NCI-H1694 (cell line): ENCODE measurements at places on chromosomes 4 and X.

GRCh38 chrX:10628906-10629305 lies 8.5 kb upstream of the MID1 start:
- no peak for DNase-seq

GRCh38 chr4:118265312-118266144 lies 87.3 kb downstream of the PRSS12 start:
- DNase-seq: no peak

DNA sequence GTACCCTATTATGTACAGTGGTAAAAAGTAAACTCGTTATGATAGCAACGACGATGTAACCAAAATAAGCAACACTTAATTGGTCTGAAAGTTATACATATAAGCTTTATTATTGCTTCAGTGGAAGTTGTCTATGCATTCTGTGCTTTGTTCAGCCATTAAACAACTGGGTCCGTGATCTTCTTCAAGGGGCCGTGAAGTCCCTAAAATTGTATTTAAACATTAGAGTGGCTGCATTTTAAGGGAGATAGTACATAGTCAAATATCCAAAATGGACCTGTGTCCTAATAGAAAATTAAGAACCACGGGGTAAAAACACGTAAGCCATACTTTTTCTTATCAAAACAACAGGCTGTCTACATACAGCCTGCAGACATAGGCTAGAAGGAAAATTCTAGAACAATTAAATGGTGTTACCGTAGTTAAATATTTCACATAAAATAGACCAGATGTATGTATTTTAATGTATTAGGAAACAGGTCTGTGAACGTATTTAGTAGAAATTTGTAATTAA lies 2.1 kb downstream of the GUCY1A1 start:
- DNase-seq: no peak

GRCh38 chr4:48752726-48753125 lies 27.4 kb downstream of the FRYL start:
- no peak for DNase-seq

GRCh38 chrX:24241822-24242648 lies 71.8 kb downstream of the SUPT20HL2 start:
- DNase-seq: peak; percentile 46

DNA sequence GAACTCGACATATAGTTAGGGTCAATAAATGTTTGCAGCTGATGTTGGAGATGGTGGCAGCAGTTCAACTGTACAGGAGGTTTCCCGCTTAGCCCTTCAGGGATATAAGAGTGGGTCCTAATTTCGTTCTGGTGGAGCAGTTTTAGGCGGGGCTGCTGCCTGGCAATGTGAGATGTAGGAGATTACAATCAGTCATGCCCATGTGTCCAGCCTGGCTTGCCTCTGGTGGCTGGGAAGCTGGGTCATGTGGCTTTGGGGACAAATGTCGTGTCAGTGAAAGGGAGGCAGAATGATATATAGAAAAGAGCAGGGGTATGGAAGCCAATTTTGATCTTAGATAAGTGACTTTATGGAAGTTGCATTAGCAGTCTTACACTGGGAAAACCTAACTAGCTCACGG lies 129.4 kb downstream of the CLCN4 start:
- no peak for DNase-seq

DNA sequence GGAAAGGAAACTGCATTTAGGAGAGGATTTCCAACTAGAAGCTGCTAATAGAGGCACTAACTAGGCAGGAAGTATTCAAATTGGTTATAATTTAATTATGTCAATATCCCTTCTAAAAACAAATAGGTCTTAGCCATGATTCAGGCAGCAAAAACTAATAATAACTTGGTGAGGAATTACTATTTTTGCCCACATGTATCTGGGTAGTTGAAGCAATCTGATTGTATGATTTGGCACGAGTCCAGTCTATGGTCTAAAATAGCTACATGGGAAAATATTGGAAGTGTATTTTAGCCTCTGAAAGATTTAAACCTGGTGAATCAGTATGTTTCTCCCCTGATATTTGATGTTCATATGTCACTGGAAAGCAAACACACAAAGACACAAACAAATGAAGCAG lies 62.2 kb downstream of the MFAP3L start:
- DNase-seq: no peak

DNA sequence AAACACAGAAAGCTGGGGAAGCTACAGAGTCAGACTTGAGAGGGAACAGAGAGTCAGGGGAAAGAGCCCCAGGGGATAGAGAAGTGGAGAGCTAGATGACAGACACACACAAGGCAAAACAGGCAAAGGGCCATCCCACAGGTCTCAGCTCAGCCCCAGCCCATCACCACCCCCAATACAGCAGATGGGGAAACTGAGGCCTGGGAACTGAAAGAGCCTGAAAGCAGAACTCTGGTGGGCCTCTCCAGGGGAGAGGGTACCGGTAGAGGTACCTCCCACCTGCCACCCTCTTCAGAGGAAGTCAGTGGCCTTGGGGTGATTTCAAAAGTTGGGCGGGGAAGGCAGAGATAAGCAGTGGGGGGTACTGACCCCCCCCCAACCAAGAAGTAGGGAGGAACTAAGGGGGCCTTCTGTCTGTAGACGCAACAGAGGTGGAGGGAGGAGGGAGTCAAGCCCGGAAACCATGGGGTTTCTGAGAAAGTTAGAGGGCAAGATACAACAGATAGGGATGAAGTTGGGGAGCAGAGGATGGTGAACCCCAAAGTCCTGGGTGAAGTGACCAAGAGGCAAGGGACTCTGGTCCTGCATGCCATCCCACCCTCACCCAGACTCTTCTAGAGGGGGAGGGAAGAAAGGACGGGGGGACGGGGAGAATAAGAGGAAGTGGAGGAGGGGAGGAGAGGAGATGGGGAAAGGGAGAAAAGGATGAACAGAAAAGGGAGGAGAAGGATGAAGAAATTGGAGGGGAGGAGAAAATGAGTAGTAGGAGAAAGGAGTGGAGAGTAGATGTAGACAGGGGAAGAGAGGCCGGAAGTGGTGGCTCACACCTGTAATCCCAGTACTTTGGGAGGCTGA lies 3.2 kb downstream of the GATA1 start:
- no peak for DNase-seq

DNA sequence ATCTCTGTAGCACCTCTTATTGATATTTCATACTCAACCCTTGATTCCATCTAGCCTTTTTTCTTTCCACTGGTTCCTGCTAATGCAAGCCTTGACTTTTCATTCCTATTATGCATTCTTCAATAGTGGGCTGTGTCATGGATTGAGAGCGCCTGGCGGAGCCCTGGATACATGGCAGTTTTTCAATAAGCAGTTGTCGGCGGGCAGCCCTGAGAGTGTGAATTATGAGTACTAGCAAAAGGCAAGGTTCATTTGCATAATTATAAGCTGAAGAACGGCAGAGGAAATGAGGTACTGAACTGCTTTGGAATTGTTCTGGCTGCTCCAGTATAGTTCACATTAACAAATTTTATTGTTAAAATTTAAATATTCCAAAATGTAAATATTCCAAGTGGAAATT lies 339.7 kb upstream of the VCX start:
- DNase-seq: no peak

- DNase-seq: no peak
These were observed 1.9 kb downstream of the PCDH7 start for GRCh38 chr4:30722092-30722358.

GRCh38 chr4:39571054-39571453 lies 43.8 kb upstream of the UGDH start:
- DNase-seq: no peak

DNA sequence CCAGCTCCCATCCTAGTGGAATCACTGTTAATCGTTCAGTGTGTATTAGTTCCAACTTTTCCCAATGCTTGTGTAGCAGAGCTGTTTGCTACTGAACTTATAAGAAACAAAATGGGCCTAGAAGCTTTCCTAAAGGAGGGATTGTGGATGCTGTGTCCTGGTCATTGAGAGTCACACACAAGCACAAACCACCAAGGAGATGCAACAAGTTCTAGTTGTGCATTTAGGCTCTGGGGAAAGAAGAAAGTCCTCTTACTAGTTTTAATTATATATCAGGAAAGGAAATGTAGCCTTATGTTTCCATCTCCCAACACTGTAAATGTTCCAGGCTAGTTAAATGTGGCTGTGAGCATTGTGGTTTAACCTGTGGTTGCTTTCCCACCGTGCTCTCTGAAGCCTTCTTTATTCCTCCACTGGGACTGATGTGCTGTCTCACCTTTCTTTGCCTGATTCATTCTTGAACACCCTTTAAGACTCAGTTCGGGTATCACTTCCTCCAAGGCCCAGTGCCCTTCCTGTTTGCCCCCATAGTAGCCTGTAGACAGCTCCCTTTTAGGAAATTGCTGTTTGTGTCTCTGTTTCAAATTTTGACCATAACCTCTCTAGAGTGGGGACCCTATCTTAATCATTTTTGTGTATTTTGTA lies 34.3 kb downstream of the ATP10D start:
- DNase-seq: no peak

GRCh38 chr4:182010876-182011275 lies 232.3 kb upstream of the TENM3 start:
- no peak for DNase-seq

- peak; percentile 20 for DNase-seq
These were observed 175.1 kb downstream of the PARM1 start for GRCh38 chr4:75107755-75108612.

DNA sequence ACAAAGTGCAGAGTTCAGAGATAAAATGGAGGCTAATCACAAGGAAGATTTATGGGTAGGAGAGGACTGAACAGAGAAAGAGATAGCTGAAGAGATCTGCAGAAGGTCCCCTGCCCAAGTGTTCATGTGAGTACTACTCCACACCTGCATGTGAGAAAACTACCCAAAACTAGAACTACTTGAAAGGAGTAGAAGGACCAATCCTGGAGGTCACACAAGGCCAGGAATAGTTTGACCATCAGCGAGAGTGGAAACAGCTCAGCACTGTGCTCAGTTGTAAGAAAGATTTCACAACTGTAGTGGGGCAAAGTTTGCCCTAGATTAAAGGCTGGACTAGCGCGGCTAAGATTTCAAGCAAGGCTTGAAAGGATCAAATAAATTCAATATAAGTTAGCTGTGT lies 422.7 kb upstream of the LCORL start:
- DNase-seq: no peak

- peak; percentile 6 for DNase-seq
These were observed 377.1 kb upstream of the ADGRL3 start for GRCh38 chr4:60822986-60823385.

- DNase-seq: no peak
These were observed 53.5 kb downstream of the TMEM131L start for GRCh38 chr4:153519687-153520086.

DNA sequence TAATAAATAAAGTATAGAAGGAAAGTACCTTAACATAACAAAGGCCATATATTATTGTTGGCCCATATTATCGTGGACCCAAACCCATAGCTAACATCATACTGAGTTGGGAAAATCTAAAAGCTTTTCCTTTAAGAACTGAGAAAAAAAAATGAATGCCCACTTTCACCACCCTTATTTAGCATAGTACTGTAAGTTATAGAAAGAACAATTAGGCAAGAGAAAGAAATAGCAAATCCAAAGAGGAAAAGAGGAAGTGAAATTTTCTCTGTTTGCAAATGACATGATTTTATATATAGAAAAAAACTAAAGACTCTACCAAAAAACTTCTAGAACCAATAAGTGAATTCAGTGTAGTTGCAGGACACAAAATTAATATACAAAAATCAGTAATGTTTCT lies 1854.6 kb downstream of the PCDH7 start:
- no peak for DNase-seq

DNA sequence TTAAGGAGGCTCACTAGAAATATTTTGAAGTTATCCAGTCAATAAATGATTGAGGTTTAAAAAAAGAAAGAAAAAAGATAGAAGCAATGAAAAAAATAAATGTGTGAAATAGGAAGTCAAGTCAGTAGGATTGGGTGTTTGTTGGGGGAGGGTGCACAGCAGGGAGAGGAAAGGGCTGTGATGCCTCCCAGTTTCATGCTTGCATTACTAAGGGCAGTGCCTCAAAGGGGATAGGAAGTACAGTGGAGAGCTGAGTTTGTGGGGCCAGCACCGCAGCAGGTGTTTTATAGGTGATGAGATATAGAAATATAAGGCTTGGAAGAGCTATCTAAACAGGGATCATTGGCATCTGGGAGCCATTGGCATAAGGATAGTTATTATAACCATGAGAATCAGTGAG lies 919.2 kb downstream of the STIM2 start:
- no peak for DNase-seq
